Skeletal muscle cell (primary cell): ENCODE measurements at places on chromosomes 12 and 14.

- DNase-seq = no peak
These were observed 66.4 kb downstream of the UNC79 start for GRCh38 chr14:93496856-93497741.

- DNase-seq = no peak
These were observed 34.7 kb downstream of the COX8C start for GRCh38 chr14:93381644-93382043.

- DNase-seq = no peak
These were observed 79.1 kb upstream of the EEA1 start for GRCh38 chr12:93008044-93008778.

DNA sequence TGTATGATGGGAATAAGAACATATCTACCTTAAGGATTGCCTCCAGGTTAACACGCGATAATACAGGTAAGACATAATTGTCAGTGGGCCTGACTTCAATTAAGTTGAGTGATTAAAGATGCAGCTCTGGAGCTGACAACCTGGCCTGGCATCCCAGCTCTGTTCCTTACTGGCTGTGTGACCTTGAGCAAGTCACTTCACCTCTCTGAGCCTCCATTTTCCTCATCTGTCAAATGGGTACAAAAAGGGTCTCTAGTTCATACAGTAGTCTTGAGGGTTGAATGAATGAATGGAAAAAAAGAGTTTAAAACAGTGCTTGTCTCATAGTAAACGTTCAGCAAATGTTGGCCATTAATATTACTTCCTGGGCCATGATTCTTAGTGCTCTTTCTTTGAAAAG is 213.9 kb downstream of the PHETA1 start:
- no peak for DNase-seq

DNA sequence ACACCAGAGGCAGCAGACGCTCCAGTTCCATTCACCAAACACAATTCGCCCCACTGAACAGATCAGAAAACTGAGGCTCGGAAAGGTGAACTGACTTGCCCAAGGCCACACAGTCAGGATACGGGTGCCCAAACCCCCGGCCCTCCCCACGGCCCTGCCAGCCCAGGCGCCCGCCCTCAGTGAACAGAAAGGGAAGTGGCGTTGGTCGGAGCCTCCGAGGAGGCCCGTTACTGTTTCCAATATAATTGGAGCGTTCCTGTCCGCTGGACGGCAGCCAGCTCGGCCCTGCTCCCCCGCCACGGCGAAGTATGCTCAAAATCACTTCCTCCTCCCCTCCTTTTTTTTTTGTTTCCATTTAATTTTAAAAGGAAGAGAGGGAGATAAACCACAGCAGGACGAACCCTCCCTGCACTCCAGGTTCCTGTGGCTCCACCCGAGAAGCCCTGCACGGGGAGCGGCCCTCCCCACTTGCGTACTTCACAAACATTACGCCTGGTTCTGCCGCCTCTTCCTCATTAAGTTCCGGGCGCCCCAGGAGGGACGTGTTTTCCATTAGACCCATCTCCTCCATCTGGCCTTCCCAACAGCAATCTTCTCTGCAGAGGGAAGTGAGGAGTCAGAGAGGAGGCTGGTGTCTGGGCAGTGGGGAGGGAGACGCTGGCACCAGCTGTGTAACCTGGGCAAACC is 61.1 kb downstream of the NCOR2 start:
- no peak for DNase-seq

DNA sequence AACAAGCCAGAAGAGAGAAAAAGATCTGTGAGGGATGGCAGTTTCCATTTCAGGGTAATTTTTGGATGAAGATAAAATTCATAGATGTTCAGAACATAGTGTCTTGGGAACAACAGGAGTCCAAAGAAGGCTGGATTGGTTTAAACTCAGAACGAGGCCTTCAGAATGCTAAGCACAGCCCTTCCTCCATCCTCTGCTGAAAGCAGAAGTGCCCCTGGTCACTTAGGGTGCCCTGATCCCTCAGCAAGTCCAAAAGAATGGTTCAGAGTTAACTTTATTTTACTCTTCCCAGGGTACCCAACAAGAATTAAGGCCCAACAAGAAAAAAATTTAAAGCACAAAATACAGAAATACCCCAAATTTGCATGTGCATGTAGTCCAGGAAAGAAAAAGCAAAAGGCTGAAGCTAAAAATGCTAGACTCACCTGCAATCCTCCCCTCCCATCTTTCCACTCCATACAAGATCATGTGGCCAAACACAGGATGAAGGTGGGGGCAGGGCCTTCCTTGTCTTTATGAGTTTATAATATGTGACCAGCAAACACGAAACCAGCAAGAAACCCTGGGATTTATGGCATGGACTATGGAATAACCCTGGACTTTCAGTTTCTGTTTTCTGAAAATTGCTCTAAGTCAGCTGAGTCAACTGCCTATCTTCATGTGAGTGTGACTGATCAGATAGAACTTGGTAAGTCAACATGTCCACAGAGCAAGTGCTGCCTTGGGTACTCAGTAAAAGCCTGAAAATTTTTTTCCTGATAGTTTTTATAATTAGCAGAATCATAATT is 21.2 kb downstream of the MAX start:
- DNase-seq = no peak

DNA sequence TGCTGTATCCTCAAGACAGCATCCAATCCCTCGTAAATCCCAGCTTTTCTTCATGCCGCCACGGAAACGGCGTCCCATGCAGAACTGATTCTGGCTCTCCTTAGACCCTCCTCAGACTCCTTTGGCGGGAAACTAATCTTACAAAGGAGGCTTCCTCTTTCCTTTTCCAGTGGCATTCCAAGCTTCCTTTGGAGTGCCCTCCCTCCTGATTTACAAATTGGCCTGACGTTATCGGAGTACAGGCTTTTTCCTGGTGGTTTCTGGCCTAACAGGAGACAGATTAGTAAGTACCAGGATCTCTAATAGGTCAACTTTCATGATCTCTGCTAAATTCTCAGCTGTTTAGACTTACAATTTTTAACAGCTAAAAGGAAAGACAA is 1.3 kb upstream of the ZDHHC17 start:
- no peak for DNase-seq

GRCh38 chr12:114313910-114314309 is 92.0 kb downstream of the TBX5 start:
- DNase-seq = no peak

- DNase-seq = no peak
These were observed 16.1 kb upstream of the PLEKHA5 start for GRCh38 chr12:19113464-19113863.

GRCh38 chr12:30930238-30930637 is 3.7 kb downstream of the TSPAN11 start:
- DNase-seq = no peak
